Stimulated activated CD4-positive, alpha-beta T cell treated with anti-CD3 and anti-CD28 coated beads, Interleukin-4, amount 100 ng/mL, for 48 hours (primary cell): ENCODE measurements at places on chromosomes 11 and 22.

DNA sequence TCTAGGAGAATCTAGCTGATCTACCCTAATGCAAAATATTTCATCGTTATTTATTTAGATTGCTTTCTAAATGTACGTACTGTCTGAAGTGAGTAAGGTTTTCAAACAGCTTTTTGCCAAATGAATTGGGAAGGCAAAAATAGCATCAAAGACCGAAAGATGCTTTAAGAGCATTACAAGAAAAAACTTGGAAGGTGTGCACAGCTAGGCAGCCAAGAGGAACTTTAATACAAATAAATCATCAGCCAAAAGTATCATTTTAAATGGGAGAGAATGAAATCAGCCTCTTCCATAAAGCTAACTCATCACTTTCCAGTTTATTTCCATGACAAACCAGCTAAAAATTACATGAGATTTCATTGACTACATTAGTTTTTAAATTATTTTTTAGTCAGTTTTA, 30.2 kb upstream of the CFAP300 start:
- no peak for DNase-seq

DNA sequence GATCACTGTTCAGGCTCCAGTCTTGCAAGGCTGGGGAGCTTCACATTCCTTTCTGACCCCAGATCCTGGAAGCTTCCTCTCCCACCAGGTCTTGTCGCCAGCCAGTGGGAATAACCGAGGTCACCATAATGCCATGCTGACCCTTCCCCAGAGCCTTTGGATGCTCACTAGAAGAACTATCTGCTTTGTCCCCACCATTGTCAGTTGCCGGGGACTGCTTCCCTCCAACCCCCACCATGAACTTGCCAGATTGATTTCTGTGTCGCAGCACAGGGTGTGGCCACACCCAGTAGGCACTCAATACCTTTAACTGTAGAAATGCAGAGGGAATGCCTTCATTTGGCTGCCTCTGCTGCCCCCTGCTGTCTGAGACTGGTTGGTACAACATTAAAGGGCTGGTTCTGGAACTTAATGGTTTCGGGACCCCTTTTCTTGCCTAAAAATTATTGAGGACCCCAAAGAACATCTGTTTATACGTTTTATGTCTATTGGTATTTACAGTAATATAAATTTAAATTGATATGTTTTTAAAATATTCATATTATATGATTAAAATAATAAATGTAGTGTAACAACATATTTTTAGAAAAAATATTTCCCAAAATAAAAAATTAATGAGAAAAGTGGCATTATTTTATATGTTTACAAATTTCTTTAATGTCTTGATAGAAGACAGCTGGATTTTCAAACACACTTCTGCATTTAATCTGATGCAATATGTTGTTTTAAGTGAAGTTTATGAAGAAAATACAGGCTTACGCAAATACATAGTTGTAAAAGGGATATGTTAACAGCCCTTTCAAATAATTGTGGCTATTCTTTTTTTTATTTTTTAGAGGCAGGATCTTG, 6.7 kb upstream of the GDPD5 start:
- peak; percentile 78 for DNase-seq

DNA sequence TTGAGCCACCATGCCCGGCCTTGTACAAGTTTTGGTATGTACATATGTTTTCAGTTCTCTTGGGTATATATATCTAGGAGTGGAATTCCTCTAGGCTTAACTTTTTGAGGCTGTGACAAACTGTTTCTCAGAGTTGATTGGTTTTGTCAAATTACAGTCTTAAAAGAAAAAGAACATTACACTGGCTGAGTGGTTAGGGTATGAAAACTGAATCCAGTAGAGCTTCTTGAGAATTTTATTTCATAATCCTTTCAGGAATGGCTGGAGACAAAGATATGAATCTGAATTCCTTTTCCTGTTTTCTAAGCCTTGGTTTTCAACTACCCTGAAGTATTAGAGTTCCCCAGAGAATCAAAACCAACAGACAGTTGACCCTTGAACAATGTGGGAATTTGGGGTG, 6.5 kb downstream of the METTL15 start:
- no peak for DNase-seq

DNA sequence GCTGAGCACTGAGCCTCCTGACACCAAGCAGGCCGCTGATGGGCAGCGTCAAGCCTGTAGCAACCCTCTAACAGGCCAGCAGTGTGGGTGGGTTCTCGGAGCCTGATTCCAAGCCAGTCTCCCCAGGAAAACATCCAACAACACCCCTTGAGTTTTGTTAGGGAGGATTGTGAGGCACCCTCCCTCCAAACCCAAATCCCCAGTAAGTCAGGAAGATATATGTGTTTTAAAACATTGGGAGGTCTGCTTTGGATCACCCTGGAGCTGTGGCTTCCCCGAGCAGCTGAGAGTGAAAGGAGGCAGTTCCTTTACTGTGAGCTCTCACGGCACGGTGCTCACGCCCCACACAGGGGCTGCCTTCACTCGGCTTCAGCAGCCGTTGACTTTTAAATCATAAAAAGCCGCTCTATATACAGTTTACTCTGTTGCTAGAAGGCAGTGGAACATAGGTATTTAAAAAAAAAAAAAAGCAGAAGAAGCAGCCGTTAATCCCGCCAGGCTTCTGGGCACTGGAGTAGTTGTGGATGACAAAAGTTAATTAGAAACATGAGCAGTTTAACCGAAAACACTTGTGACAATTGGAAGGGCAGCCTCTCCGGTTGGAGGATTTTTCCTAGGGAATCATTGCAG, 218.6 kb downstream of the NAV2 start:
- no peak for DNase-seq

- DNase-seq = no peak
Observed at GRCh38 chr11:95193541-95193940, 37.5 kb downstream of the SESN3 start.

- no peak for DNase-seq
Observed at GRCh38 chr11:96109331-96110030, 185.6 kb upstream of the MTMR2 start.

DNA sequence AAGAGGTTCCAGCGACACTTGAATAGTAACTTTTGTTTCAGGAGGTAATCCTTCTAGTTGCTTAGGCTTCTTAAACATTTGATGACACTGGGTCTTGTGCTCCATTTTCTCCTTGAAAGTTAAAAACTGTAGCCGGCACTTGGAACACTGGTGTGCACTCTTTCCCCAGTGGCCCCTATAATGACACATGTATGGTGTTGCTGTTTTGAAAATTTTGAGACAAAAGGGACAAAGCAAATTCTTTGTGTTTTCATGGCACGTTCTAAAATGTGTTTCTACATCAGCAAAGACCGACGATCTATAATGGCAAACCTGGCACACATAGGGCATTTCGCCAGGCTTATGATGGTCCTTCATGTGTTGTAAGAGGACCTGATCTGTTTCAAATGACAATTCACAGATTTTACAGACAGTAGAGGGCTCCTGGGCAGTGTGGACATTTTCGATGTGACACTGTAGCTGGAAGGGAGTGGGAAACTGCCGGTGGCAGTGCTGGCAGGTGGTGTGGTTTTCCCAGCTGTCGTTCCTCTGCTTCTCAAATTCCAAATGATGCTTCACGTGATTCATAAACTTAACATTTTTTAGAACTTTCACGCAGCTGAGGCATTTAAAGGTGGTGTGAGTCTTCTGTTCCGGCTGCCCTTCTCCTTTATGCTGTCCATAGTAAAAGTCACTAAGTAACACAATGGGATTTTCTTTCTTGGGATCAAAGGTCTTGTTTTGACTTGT, 20.5 kb downstream of the ZNF280B start:
- no peak for DNase-seq

GRCh38 chr11:94130298-94131046, 1.8 kb downstream of the PANX1 start:
- DNase-seq = no peak

DNA sequence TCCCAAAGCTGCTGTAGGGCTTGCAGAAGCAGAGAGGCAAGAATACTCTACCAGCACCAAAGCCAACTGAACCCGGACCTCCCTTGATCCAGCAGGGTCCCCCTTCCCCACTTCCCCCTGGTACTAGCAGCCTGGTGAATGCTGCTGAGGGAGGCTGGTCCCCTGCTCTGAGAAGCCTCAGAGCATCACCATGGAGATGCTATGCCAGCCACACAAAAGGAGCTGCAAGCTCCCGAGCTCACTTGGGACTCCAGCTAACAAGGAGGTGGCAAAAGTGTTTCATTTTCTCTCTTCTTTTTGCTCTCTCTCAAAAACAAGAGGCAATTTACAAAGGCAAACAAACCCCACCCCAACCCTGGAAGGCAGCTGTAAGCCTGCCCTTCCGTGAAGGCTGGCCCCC, 509.8 kb downstream of the BUD13 start:
- DNase-seq = no peak

DNA sequence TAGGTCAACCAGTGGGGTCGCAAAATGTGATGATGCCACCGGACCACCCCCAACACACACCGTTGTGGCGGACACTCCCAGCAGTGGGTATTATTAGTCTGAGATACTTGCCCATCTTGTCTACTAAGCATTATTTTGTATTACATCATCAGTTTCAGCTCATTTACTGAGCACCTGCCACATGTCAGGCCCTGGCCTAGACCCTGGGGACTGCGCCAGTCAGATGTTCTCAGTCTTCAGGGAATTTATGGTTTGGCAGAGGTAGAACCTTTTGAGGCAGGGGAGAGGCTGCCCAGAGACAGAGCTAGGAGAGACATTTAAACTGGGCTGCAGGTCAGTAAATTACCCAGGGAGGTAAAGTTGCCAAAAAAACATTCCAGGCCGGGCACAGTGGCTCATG, 43.1 kb upstream of the GCAT start:
- no peak for DNase-seq

- DNase-seq = no peak
Observed at GRCh38 chr11:112524798-112525197, 264.1 kb upstream of the PLET1 start.

GRCh38 chr11:46489656-46490560, 98.3 kb upstream of the CHRM4 start:
- no peak for DNase-seq

- DNase-seq = no peak
Observed at GRCh38 chr11:65412271-65413076, 10.1 kb upstream of the NEAT1 start.
